ENCODE measurements at places on chromosomes 5 and 9. TPM values are rescaled to one million over a fixed set of nuclear protein-coding genes. Genes with fewer than 3 reads are reported as not detected.

GRCh38 chr5:124752854-124753720, 6.6 kb upstream of the ZNF608 start:
- no peak overlapping the region for H3K4me3 ChIP-seq
- DNase-seq: no peak
- no peaks in the 10 kb centered on the region for H3K36me3 ChIP-seq
- peaks cover 30% of the 10 kb centered on the region for H3K4me1 ChIP-seq
- H3K27ac ChIP-seq: no peak overlapping the region

DNA sequence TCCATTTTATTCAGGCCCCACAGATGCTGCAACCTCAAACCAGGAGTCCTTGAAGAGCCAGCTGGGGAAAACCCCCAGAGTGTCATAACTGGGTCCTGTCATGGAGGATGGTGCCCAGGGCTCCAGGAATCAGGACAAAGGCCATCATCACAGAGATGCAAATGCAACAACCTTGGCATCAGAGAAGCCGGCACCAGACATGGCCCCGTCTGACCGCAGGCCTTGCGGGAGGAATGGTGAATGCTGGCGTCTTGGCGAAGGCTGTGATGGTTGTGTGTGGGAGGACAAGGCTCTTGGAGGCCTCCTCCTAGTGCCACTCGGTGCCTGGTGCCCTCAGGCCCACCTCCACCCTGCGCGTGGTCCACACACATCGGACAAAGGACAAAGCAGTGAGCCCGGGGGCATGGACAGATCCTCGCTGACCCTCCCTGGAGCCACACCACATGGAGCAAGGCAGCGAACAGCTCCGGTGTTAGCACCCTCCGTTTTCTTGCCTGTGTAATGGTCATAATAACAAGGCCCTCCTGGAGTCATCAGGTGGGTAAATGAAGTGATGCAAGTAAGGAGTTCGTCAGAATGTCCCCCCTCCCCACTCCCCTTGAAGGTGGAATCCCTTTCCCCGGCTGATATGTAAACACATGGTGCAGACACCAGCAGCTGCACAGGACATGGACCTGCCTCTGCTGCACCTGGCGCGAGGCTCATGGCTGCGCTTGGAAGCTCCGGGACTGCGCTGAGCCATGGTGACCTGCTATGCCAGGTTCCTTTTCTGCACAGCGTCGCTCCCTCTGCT, 380.7 kb downstream of the IRX2 start:
- no peaks in the 10 kb centered on the region for H3K36me3 ChIP-seq
- H3K27me3 ChIP-seq: no peaks in the 10 kb centered on the region
- no peaks in the 10 kb centered on the region for H3K4me1 ChIP-seq
- no peak overlapping the region for H3K27ac ChIP-seq

- H3K4me1 ChIP-seq: peaks cover 12% of the 10 kb centered on the region
- H3K4me3 ChIP-seq: no peak overlapping the region
- H3K36me3 ChIP-seq: no peaks in the 10 kb centered on the region
- H3K27ac ChIP-seq: no peak overlapping the region
- DNase-seq: no peak
Measured at GRCh38 chr5:98433673-98434072, 339.8 kb upstream of the RGMB start.

DNA sequence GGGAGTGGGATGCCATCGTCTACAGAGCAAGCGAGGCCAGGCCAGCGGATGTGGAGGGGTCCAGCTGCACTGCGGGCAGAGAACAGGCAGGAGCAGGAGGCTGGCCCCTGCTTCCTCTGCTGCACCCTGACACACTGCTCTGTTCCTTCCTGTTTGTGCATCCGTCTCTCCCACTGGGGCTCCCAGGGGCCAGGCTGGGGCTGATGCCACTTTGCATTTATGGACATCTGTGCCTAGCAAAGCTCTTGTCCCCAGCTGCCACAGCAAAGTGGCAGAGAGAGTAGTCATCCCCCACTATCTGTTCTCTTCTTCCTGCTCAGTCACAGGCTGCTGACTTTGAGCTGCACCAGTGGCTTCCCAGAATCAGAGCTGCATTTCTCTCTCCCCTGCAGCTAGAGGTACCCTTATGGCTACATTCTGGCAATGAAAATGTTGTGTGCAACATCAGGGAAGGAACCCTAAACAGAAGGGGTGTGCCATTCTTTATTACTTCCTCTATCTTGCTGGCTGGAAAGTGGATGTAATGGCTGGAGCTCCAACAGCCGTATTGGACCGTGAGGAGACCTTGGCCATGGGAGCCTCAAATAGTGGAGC, 4.2 kb upstream of the NINJ1 start:
- peaks cover 2% of the 10 kb centered on the region for H3K4me1 ChIP-seq
- no peak overlapping the region for H3K27ac ChIP-seq
- H3K36me3 ChIP-seq: no peaks in the 10 kb centered on the region
- no peak overlapping the region for H3K4me3 ChIP-seq

DNA sequence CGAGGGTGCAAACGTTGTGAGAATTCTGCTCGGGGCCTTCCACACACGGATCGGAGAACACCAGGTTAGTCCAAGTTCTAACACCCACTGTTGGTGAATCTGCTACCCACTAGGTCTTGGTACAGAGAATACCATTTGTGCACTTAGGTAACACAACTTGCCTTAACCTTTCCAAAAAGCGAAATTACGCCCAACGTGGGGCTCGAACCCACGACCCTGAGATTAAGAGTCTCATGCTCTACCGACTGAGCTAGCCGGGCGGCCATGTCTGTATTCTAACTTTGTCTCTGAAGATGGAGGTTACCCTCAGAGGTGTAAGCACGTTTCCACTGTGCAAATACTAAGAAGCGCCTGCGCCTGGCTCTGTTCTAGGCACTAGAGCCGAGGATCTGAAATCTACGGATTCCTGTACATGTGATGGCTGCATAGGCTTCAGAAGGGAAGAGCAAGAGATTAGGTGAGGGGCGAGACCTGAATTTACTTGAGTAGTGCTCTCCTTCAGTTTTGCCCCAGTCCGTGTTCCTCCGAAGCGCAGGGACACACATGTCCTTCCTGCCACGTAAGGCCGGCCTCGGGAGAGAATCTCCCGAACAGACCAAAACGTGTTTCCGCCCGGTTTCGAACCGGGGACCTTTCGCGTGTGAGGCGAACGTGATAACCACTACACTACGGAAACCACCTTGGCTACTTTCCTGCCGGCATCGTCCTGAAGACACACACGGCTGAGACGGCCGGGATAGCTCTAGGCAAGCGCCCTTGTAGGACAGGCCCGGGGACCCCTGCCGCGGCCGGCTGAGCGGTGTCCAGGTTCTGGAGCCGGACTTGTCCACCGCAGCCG, 1.1 kb upstream of the TRIM41 start:
- H3K4me3 ChIP-seq: peak overlapping the region; percentile 66
- H3K4me1 ChIP-seq: peaks cover 12% of the 10 kb centered on the region
- H3K27me3 ChIP-seq: no peaks in the 10 kb centered on the region
- peak; percentile 92 for DNase-seq

- H3K27me3 ChIP-seq: no peaks in the 10 kb centered on the region
- H3K4me3 ChIP-seq: no peak overlapping the region
- H3K4me1 ChIP-seq: no peaks in the 10 kb centered on the region
- no peak for DNase-seq
Measured at GRCh38 chr9:108511307-108511706, 344.5 kb downstream of the ACTL7B start.

- H3K36me3 ChIP-seq: no peaks in the 10 kb centered on the region
- 0 out of 2 replicates have a peak overlapping the region, but pooled peaks have one; percentile 26 for H3K27ac ChIP-seq
- H3K27me3 ChIP-seq: no peaks in the 10 kb centered on the region
Measured at GRCh38 chr9:133855371-133855770, 117.2 kb upstream of the SARDH start.

GRCh38 chr9:107540164-107540561, 50.6 kb upstream of the KLF4 start:
- no peak overlapping the region for H3K27ac ChIP-seq
- no peaks in the 10 kb centered on the region for H3K36me3 ChIP-seq
- no peaks in the 10 kb centered on the region for H3K27me3 ChIP-seq
- H3K4me1 ChIP-seq: peaks cover 25% of the 10 kb centered on the region
- DNase-seq: no peak

GRCh38 chr5:148443241-148443640, 59.5 kb downstream of the FBXO38 start:
- peaks cover 24% of the 10 kb centered on the region for H3K36me3 ChIP-seq
- no peak for DNase-seq
- H3K4me1 ChIP-seq: peaks cover 6% of the 10 kb centered on the region
- H3K4me3 ChIP-seq: no peak overlapping the region

PCDHGA2 gene
- total RNA-seq: 1.0 TPM

PRDM9 gene
- not detected for total RNA-seq

TAF1L gene
- 0.04 TPM for total RNA-seq

CEP78 gene
- total RNA-seq: 48.3 TPM
